Vagina (tissue), 2 donors: ENCODE measurements at places on chromosomes 1 and 21.

GRCh38 chr1:68470388-68470970, 20.7 kb upstream of the RPE65 start:
- no peak for DNase-seq

GRCh38 chr1:230335861-230336522, 90.1 kb downstream of the PGBD5 start:
- no peak for DNase-seq

DNA sequence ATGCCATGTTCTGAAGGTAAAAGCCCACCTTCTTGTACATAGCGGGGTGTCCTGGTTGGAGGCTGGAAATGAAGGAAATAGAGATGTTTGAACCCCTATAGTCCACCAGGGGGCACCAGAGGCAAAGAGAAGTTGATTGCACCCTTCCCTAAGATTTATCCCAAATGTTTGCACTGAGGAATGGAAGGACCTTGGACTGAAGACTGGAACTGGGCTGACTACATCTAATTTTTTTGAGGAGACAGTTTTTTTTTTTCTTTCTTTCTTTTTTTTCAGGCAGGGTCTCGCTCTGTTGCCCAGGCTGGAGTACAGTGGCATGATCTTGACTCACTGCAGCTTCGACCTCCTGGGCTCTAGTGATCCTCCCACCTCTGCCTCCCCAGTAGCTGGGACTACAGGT, 55.3 kb upstream of the EIF4G3 start:
- no peak for DNase-seq

GRCh38 chr1:32758795-32759430, 56.3 kb upstream of the SYNC start:
- DNase-seq = no peak

DNA sequence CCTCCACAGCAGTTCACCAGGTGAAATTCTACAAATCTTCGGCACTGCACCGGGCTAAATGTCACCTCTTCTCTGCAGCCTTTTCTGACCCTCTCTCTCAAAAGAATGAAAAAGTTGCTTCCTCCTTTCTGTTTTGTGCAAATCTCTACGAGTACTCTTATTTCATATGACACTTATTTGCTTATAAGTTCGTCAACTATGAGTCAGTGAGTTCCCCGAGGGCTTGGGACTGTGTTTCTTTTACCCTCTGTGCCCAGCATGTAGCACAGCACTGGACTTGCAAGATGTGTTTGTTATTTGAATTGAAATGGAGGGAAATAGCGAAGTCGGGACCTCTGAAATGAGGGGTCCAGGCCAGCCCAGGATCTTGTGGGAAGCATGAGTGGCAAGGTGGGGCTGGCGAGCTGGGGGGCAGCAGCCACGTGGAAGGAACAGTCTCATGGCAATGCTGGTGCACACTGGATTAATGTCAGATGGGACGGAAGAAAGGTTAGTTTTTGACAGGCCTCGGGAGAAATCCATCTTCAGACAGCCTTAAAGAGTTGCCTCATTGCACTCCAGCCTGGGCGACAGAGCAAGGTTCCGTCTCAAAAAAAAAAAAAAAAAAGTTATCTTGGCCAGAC, 6.2 kb downstream of the SLC6A9 start:
- no peak for DNase-seq

GRCh38 chr1:228154670-228155571, 5.2 kb downstream of the GJC2 start:
- DNase-seq = no peak

- no peak for DNase-seq
Measured at GRCh38 chr1:118989878-118990378, 1.8 kb upstream of the TBX15 start.

DNA sequence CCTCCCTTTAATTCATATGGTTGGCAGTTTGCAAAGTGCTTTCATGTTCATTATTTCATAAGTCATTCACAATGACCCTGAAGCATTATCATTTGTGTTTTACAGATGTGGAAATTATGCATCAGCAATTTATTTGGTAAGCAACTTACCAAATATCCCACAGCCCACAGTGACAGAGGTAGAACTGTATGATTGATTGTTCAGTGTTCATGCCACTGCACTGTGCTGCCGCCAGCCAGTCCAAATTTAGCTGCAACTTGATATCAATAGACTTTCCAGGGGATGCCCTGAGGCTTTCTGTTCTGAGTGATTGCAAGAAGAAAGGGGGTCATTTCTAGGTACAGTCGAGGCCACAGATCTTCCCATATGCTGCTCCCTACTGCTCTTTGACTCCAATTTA, 380.3 kb downstream of the PLPP3 start:
- DNase-seq = no peak

- no peak for DNase-seq
Measured at GRCh38 chr1:179814546-179814838, 63.1 kb downstream of the TOR1AIP2 start.

- no peak for DNase-seq
Measured at GRCh38 chr1:93713341-93713740, 31.7 kb upstream of the BCAR3 start.

DNA sequence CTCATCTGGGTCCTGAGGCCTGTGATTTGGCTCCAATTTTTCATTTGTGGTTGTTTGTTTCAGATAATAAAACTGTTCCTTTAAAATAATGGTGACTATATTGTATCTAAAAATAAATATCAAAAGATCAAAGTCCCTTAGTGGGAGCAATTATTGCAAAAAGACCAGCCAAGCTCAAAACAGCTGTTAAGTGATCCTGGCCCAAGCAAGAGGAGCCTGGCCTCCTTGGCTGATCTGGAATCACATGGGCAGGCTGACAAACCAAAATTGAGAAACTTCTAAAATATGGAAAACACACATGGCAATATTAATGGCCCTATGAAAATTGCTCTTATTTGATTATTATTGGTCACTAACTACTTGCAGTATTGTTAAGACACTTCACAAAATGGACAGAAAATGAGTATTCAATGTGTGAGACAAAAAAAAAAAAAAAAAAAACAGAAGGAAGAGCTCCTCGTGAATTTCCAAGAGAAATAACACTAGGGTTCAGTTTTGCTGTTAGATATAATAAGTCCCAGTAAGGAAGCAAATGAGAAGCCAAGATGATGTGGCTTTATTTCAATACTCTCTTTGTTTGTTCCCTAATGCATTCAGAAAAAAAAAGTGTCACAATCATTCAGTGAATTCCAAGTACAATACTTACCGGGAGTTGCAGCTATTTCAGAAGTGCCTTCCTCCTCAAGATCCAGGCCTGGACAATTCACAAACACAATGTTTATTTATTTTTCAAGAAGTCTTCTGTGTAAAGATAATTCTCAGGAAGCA, 105.1 kb downstream of the SEC16B start:
- no peak for DNase-seq

DNA sequence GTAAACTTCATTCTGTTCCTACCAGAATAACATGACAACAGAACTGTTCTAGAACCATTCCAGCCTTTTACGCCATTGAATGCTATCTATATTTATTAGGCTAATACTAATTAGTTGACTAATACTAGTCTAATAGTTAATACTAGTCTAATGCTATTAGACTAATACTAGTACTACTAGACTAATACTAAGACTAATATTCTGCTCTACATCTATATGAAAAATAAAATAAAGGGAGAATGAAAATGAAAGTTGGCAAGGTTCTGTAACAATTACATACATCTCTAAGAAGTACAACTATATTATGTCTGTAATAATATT, 40.9 kb upstream of the LRRC8B start:
- DNase-seq = no peak

- no peak for DNase-seq
Measured at GRCh38 chr1:92832537-92833114, 786 bp downstream of the RPL5 start.

DNA sequence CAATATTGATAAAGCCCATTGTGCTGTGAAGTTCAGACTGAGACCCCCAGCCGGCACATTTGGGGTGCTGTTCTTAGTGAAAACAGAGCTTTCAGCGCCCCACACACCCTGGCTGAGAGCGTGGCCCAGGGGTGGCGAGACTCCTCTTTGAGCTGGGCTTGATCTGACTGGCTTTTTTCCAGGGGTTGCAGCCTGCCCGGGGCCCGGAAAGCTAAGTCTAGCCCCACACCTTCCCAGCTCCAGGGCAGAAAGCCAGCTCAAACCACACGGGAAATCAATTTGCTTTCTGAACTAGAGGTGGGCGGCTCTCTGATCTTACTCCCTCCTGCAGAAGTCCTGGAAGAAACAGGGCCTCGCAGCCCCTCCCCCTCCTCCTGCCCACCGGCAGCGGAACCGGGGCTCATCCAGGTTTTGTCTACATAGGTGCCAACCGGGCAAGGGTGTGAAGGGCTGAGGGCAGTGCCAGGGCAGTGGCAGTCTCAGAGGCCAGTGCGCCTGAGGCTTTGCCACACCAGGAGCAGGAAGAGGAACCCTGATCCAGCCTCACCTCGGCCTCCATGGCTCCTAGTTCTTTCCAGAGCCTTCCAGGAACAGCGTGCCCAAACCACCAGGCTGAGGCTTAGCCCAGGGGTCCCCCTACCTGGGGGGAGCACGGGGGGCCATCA, 155.3 kb downstream of the NPHP4 start:
- no peak for DNase-seq

DNA sequence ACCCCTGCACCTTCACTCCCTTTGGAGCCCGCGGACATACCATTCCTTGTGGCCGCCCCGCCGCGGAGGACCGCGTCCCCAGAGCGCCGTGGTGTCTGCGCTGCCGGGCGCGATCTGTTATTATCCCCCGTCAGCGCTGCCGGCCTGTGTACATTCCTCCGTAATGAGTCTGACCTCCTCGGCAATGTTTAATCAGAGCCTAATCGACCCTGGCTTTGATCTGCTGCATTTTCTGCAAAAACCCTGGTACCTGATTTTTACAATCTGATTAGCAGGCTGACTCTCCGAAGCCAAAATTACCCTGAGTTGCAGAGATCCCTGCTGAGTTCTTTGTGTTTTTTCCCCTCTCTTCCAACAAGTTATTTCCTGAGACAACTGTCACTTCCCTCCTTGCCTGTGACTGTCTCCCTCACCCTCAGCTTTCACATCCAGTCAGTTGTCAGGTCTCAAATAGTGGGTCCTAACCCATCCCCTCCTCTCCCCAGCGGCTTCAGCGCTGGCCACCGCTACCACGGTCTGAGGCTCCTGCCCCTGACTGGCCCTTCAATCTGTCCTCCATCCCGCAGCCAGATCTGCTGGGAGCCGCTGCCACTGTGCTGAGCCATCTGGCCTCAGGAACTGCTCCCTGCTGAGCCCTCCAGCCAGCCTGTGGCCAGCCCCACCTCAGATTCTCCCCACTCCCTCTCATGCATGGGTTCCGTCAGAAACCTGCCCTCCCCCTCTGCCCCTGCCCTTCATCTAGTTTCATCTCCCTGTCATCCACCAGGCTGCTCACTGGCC, 53.5 kb downstream of the GLIS1 start:
- no peak for DNase-seq

- DNase-seq = no peak
Measured at GRCh38 chr1:29122682-29123052, 1.0 kb downstream of the TMEM200B start.

DNA sequence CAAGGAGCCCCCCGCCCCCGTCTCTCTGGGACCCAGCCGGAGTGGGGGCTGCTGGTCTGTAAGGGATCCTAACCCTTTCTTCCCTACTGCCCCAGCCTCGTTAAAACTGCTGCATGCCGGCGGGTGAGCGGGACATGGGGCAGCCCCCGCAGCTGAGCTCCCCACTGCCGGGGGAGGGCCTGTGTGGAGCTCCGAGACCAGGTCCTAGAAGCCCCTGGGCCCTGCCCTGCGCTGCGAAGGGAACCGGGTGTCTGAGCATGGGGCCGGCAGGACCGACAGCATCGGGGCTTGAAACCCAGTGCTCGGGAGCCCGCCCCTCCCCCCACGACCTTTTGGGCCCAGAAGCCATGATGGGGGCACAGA, 9.2 kb upstream of the COL6A1 start:
- no peak for DNase-seq

DNA sequence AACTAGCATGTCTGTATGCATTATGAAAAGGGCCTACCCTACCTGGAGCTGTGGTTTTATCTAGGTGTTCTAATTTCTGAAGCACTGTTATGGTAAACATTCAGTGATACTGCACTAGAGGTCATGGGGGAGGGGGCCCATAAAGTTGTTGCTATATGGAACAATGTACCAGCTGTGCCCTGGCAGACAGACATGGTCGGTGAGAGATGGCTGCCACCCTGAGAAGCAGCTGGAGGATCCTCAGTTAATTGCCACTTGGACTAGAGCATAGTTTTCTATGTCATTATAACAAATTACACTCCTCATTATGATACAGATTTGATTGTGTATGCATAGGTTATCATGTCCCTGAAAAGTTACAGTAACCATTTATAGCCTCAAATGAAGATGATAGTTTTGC, 45.4 kb downstream of the ILDR2 start:
- DNase-seq = no peak

DNA sequence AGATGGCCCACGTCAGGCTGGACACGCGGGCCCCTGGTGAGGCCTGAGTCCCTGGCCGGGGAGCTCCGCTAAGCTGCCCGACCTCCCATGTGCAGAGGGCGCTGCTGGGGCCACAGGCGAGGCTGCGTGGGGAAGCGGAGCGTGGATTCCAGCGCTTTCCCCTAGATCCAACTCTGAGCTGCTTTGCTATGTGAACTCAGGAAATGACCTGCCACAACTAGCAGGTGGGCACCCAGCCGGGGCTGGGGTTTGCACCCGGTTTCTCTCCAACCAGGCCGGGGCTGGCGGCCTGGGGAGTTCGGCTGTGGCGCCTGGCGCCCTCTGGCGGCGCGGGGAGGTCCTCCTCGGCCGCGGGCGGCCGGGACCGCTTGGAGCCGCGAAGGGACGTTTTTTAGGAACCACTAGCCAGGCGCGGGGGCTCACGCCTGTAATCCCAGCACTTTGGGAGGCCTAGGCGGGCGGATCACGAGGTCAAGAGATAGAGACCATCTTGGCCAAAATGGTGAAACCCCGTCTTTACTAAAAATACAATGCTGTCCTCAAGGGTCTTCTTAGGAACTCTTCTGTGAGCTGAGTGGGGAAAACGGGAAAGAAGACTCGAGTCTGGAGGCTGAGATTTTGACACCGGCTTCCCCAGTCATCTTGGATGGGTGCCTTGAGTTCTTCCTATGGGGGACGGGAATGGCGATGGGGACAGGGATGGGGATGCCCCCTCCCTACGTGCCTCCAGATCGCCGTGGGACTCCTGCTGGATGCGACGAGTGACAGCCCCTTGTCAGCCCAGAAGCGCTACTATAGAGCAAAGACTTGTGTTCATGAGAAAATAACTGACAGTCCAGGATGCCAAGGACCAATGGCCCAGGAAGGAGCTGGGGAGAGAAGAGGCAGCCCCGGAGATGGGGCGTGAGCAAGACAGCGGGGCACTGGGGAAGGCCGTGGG, 12.6 kb downstream of the PYCR2 start:
- DNase-seq = no peak

GRCh38 chr1:116268211-116268610, 104.8 kb upstream of the ATP1A1 start:
- DNase-seq = no peak

GRCh38 chr1:209616366-209617046, 33.0 kb downstream of the CAMK1G start:
- no peak for DNase-seq

- no peak for DNase-seq
Measured at GRCh38 chr1:206654828-206655227, 19.5 kb downstream of the DYRK3 start.

- DNase-seq = no peak
Measured at GRCh38 chr1:204072931-204073836, at the start of gene SOX13. SOX13 (plus strand) TSS chr1:204073115; CDS start chr1:204112916, 39,801 bp downstream.
